ENCODE measurements at places on chromosomes 5 and 9.

GRCh38 chr5:103410172-103410571, 151.6 kb downstream of the MACIR start:
- DNase-seq, result no peak

- DNase-seq, result no peak
These were observed 2220.7 kb upstream of the C9orf72 start for GRCh38 chr9:29793970-29794369.

DNA sequence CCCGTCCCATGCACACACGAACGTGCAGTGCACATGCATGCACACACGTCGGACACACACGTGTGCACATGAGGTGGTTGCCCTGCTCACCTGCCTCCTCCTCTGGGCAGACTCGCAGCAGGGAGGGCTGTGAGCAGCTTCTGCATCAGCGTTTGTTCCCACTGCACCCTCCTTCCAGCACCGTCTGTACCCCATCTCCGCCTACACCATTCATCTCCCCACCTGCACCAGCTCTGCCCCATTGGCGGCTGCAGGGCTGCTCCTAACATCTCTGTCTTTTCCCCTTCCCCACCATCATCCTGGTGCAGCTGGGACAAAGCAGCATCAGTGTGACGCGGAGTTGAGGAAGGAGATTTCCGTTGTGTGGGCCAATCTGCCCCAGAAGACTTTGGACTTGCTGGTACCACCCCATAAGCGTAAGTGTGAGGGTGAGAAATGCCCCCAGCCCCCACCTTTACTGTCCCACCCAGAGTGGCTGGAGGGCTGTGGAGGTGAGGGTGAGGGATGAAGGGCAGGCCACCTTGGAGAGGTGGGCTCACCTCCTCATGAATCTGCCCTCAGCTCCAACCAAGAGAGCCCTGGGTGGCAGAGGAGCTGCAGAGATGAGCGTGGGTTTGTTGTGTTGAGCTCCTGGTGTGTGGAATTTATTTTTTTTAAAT, 234.6 kb downstream of the CACNA1B start:
- DNase-seq, result no peak

DNA sequence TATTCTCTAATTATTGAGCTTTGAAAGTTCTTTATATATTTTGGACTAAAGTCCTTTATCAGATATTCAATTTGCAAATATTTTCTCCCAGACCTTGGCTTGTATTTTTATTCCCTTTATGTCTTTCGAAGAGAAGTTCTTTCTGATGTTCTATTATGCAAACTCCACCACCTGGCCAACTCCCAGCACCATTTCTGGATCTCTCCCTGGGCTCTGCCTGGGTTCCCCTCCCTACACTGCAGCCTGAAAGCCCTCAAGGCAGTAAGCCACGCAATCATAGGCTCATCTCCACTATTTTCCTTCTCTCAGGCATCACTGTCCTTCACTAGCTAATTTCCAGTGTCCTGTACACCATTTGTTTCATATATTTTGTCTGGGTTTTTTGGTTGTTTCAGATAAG, 76.1 kb downstream of the GRAMD2B start:
- no peak for DNase-seq

- no peak for DNase-seq
These were observed 25.7 kb upstream of the TNIP1 start for GRCh38 chr5:151106509-151106908.

DNA sequence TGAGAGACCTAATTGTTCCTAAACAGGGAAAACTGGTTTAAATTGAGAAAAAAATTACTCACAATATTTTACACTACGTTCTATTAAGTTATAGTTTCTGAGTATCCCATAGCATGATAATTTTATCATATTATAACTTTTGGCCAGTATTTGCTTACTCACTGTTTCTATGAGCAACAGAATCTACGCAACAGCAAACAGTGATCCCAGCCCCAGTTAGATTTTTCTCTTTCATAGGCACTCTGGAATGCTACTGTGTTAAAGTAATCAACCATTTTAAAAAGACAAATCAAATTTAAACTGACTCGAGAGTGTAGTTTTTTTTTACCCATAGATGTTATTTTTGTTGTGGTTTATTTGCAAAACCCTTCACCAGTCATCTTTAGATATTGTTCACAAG, 107.2 kb downstream of the XRCC4 start:
- no peak for DNase-seq

GRCh38 chr9:127198587-127198986, 66.0 kb upstream of the GARNL3 start:
- no peak for DNase-seq

DNA sequence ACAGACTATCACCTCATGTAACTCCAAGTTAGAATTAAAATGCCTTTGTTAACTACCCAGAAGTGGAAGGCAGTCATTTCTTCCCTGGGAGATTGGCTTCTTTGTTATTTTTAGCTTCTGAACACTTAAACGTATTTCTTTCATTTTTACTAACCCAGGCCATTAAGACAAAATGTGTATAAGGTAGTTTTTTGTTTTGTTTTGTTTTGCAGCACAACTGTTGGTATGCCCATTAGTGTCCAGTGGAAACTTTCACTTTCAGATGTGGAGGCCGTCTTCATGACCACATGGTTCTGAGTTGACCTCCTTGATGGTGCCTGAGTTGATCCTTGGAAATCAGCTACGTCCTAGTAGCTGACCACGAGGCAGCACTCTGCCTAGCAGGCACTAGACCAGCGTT, 264.6 kb upstream of the ZNF608 start:
- no peak for DNase-seq

GRCh38 chr9:124829334-124829669, 24.0 kb upstream of the WDR38 start:
- no peak for DNase-seq

DNA sequence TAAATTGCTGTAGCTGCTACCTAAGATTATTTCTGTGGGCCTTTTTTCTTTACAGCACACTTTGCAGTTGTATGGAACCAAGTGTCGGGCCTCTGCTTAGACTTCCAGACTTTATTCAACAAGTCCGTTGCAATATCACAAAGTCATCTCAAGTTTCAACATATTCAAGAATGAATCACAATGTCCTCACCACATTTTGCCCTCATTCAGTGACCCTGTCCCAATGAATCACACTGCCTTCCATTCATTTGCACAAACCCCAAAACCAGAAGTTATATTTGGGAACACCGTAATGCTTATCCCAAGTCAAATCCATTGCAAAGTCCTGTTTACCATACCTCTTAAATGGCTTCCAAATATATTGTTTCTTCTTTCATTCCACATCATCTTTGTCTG, 439.6 kb downstream of the CSNK1G3 start:
- DNase-seq, result no peak

GRCh38 chr5:219460-219863, 1.3 kb downstream of the SDHA start:
- DNase-seq, result no peak

- no peak for DNase-seq
These were observed 127.8 kb upstream of the FBN2 start for GRCh38 chr5:128665747-128666355.

DNA sequence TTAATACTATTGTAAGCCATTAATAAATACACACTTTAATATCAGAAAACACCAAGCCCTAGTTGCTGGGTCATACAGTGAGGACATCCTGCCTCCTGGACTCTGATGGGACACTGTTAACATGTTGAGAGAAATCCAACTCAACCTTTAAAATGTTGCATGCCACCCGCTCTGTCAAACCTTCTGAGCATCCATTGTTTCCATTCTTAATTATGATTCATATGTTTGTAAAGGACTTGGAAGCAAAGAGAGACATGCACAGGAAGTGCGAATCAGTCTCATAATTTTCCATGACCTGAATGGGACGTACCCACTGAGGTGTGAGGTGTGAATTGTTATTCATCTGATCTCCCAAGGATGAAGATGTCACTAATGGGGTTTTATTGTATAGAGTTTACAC, 186.4 kb downstream of the CAAP1 start:
- no peak for DNase-seq

- DNase-seq, result no peak
These were observed 548 bp downstream of the CEP120 start for GRCh38 chr5:123422433-123423277.

GRCh38 chr9:77648234-77649108, at the start of gene GNA14:
GNA14 (minus strand) TSS chr9:77648322; CDS start chr9:77647793, 529 bp downstream.
- no peak for DNase-seq

DNA sequence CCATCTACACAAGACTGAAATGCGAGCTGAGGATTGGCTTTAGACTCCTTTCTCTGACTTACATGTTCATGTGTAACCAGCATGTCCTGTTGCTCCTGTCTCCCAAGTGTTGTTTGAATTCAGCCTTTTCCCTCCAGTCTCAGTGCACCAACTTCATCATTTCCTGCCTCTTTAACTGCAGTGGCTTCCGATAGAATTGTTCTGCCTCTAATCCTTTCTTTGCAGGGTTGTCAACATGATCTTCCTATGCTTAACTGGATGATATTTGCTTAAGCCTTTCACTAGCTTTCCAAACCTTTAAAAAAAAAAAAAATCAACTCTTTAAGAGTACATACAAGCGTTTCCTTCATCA, 6.7 kb upstream of the FYB1 start:
- DNase-seq, result no peak

DNA sequence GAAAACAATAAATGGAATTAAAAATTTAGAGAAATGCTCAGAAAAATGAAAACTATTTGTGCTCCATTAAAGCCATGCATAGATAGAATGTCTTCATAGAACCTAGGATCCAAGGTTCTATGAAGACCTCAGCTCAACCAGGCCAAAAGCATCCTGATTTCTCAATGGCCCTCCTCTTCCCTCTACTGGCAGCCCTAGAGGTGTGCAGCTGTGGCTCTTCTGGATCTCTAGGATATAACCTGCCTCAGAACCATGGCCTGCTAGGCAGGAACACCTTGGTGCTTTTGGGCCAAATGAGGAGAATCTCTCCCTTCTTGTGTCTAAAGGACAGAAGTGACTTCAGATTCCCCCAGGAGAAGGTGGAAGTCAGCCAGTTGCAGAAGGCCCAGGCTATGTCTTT, 15.1 kb downstream of the IFNA1 start:
- no peak for DNase-seq

DNA sequence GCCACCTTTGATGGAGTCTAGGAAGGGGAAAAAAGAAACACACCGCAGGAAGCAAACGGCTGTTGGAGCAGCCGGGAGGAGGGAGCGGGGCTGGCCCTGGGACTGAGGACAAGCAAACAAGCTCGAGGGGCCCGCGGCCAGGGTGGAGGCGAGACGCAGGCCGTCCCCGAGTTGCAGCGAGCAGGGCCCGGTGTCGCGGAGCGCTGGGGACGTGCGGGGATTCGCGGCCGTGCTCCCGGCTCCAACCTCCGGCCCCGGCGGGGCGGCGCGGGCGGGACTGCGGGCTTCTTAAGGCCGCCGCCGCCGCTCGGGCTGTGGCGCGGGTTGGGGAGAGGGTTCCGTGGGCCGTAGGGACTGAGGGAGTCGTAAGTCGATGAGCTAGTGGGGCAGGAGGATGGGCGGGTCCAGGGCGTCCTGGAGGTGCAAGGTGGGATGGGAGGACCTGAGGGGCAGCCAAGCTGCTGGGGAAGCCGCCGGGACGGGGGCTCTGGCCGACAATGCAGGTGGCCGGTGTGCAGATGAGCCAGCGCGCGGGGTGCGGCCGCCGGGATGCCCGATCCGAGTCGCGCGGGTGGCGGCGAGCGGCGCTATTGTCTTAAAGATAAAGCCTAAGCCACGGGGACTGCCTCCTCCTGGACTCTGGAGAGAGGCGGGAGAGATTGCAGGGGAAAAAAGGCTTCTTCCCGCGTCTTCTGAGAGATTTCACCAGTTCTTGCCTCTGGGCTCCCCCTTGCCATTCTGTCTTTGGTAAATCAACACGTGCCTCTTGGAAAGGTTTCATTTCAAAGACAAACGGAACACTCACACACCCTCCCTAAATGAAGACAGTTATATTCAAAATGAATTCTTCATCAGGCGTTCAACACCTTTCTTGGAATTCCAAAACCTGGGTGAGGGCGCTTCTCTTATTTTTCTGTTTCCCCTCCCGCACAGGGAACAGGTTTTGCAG, 1.6 kb upstream of the HAPLN1 start:
- no peak for DNase-seq

DNA sequence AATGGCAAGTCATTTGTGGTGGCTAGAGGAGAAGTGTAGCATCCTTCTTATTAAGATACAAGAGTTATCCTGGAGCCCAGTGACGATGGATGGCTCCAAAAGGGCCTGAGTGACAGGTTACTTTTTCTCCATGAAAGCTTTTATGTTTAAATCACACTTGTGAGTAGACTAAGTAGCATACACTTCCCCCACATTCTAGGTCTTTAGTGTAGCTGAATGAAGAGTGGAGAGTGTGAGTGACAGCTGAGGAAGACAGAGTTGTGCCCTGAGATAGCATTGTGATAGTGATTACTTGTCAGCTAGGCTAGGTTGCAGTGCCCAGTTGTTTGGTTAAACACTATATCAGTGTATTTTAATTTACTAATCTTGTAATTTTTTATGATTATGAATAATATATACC, 337.8 kb downstream of the TENT4A start:
- no peak for DNase-seq

GRCh38 chr9:122016744-122017143, 76.4 kb downstream of the TTLL11 start:
- DNase-seq, result no peak

DNA sequence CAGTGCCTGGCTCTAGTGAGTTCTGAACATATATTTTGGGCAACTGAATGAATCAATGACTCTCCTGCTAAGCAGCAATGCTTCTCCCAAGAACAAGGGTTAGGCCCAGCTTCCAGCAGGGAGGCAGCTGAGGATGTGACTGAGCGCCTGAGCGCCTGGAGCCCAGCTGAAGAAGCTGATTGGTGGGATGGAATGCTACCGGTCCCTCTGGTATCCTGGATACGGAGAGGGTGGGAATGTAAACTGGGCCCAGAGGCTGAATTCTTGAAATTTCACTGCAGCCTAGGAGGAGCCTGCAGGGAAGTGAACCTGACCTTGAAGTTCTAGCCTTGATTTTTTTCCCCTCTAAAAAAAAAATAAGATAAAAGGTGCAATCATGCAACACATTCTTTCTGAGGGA, 43.2 kb downstream of the WWC1 start:
- no peak for DNase-seq

GRCh38 chr9:5764130-5764868, 68.6 kb downstream of the ERMP1 start:
- no peak for DNase-seq

- no peak for DNase-seq
These were observed 6.9 kb downstream of the SLC6A19 start for GRCh38 chr5:1208221-1208742.

GRCh38 chr5:109857405-109858031, 167.8 kb downstream of the MAN2A1 start:
- no peak for DNase-seq

- DNase-seq, result no peak
These were observed 141.1 kb upstream of the DAP start for GRCh38 chr5:10902145-10902544.
